ENCODE measurements at places on chromosomes 3 and 15. TPM values are rescaled to one million over a fixed set of nuclear protein-coding genes. Genes with fewer than 3 reads are reported as not detected.
A peak's percentile ranks its signal among the peaks of the same experiment; 100 is the strongest.

DNA sequence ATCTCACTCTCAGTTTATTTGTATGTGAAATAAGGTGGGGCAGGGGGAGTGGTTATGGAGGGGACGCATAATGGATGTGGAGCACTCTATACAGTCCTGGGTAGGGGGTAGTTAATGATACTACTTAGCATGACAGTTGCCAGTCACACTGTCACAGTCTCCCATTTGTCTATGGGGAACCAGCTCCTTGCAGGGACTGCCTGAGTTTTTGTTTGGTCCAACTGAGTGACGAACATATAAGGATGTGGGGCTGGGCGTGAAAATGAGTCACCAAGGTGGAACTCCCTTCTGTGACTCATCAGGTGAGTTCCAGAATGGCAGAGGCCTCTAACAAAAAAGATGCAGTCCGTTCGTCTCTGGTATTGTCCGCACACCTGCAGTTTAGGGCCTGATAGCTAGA is 235.3 kb upstream of the ST8SIA2 start:
- no peak overlapping the region for H3K27ac ChIP-seq

DNA sequence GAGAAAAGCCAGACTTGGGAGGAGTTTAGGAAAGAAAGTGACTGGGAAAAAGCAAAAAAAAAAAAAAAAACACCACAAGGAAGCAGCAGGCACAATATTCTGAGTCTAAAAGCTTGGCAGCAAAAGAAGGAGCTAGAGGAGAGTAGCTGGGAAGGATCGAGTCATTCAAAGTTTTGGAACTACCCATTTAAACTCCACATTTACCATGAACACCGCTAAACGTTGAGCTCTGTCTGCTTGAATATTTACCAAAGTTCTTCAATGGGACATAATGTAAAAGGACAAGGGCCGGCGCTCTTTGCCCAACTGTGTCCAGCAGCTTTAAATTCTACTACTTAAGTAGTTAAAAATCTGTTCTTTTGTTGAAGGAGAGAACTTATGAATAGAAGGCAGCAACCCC is 481.9 kb downstream of the FOXP1 start:
- no peak overlapping the region for H3K4me3 ChIP-seq
- peak overlapping the region; percentile 10 for H3K27ac ChIP-seq
- peaks cover 67% of the 10 kb centered on the region for H3K4me1 ChIP-seq
- H3K36me3 ChIP-seq: no peaks in the 10 kb centered on the region
- DNase-seq: no peak

DNA sequence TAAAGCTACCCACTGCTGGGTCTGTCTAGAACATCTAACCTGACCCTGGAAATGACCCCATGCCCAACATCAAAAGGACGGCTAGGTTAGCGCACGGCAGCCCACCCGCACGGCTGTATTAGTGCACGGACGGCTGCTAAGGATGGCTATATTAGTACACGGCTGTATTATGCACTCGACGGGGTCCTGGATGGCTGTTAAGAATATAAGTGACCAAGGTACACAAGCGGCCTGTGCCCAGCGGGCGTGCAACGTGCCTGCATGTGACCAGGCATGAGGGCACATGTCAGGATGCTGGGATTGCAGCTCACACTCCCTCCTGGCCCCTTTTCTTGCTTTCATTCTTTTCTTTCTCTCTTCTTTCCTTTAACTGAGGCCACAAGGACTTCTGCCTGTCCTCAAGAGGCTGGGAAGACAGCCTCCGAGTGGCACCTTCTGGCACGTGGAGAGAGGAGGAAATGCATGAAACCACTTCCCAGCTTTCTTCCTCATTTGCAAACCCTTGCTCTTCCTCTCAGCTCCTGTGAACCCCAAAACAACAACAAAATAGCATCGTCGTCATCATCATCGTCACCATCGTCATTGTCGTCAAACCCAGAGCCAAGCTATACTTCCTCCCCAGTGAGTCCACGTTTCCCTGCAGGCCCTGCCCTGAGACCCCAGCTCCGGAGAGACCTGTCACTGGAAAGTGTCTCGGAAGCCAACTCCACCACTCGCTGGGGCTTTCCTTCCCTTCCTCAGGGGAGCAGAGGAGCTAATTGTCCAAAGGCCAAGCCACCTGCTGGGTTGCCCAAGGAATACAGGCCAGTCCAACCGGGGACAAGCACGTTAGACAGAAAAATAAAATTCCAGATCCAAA is 101.8 kb downstream of the CHSY1 start:
- no peak overlapping the region for H3K4me3 ChIP-seq
- peaks cover 21% of the 10 kb centered on the region for H3K4me1 ChIP-seq

DNA sequence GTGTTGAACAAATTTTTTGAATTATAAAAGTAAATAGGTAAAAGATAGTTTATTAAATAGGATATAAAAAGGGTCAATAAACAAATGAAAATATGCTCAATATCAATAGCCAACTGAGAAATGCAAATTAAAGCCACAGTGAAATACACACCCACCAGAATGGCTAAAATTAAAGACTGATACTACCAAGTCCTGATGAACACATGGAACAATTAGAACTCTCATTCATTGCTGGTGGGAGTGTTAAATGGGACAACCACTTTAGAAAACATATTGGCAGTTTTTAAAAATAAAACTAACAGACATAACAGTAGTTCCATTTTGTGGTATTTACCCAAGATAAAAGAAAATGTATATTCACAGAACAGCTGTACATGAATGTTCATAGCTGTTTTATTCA is 41.2 kb downstream of the CCDC32 start:
- no peaks in the 10 kb centered on the region for H3K4me1 ChIP-seq
- no peak overlapping the region for H3K27ac ChIP-seq
- no peak for DNase-seq
- H3K36me3 ChIP-seq: no peaks in the 10 kb centered on the region
- no peaks in the 10 kb centered on the region for H3K27me3 ChIP-seq
- H3K4me3 ChIP-seq: no peak overlapping the region

GRCh38 chr15:42632105-42632675 is 56.8 kb downstream of the STARD9 start:
- no peak overlapping the region for H3K27ac ChIP-seq
- H3K36me3 ChIP-seq: peaks cover 25% of the 10 kb centered on the region
- H3K4me1 ChIP-seq: no peaks in the 10 kb centered on the region
- no peak overlapping the region for H3K4me3 ChIP-seq
- H3K27me3 ChIP-seq: no peaks in the 10 kb centered on the region

GRCh38 chr3:100033903-100034471 is 80.3 kb downstream of the FILIP1L start:
- H3K27ac ChIP-seq: no peak overlapping the region
- H3K27me3 ChIP-seq: no peaks in the 10 kb centered on the region

DNA sequence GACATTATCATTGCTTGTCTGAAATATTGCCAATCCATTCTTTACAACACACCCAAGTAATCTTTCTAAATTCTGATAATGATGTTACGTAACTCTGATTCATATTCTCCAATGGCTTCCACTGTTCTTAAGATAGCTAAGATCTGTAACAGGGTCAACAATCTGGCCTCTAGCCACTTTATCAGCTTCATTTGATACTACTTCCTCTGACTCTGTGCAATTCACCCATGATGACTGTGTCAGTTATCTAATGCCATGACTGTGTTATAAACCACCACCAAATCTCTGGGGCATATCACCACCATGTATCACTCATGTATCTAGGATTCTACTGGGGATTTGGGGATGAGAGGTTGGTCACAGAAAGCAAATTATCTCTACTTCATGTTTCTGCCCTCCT is 44.0 kb downstream of the CD200 start:
- no peaks in the 10 kb centered on the region for H3K27me3 ChIP-seq
- no peaks in the 10 kb centered on the region for H3K36me3 ChIP-seq
- peaks cover 36% of the 10 kb centered on the region for H3K4me1 ChIP-seq
- H3K27ac ChIP-seq: peak overlapping the region; percentile 60

DNA sequence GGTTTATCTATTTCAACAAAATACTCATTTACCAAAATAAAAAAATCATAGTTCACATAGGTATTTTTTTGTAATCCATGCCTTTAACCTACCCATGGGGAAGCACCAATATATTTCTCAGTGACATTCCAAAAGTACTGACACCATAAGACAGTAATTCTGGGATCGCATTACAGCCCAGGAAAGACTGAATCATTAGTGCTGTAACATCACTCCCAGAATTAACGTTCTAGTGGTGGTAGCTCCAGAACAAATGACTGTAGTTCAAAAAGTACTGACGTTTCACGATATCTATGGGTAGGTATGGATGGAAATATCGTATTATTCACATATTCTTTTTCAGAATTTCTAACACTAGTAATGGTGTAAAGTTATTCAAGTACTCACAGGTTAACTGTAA is 54.3 kb upstream of the NEK10 start:
- no peaks in the 10 kb centered on the region for H3K27me3 ChIP-seq
- H3K4me3 ChIP-seq: no peak overlapping the region
- no peak overlapping the region for H3K27ac ChIP-seq
- DNase-seq: no peak
- peaks cover 6% of the 10 kb centered on the region for H3K4me1 ChIP-seq

DNA sequence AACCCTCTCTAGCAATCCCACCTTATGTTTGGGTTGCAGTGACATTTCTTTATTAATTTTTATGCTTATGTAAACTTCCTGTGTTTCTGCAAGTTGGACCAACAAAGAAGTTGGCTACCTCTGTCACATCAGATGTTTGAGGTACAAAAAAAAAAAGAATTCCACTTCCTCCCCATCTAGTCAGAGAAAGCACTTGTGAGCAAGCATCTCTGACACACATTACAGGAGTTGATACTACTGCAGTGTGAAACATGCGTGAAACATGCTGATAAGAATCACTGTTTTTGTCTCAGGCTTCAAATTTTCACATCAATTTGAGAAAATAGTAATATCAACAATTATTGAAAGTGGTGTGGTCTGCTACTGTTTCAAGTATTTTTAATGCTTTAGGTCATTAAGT is 1.3 kb downstream of the SCAANT1 start:
- H3K27me3 ChIP-seq: no peaks in the 10 kb centered on the region
- peaks cover 58% of the 10 kb centered on the region for H3K4me1 ChIP-seq
- peaks cover 11% of the 10 kb centered on the region for H3K36me3 ChIP-seq
- peak overlapping the region; percentile 99 for H3K27ac ChIP-seq
- no peak for DNase-seq

DNA sequence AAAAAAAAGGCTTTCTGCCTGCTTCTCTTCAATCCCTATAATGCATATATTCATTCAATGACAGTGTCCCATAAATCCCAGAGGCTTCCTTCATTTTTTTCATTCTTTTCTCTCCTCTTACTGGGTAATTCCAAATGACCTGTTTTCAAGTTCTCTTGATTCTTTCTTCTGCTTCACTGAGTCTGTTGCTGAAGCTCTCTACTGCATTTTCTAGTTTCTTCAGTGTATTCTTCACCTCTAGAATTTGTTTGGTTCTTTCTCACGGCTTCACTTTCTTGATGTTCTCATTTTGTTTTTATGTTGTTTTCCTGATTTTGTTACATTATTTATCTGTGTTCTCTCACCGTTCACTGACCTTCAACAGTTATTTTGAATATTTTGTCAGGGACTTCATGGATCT is 141.6 kb downstream of the SCAPER start:
- peaks cover 73% of the 10 kb centered on the region for H3K36me3 ChIP-seq
- H3K27me3 ChIP-seq: no peaks in the 10 kb centered on the region
- H3K4me3 ChIP-seq: no peak overlapping the region
- no peaks in the 10 kb centered on the region for H3K4me1 ChIP-seq
- no peak overlapping the region for H3K27ac ChIP-seq
- DNase-seq: no peak

The CCDC39 gene
- total RNA-seq: not detected

The P2RY14 gene
- total RNA-seq: 2.9 TPM

The MED12L gene
- total RNA-seq: 0.82 TPM

All from left ventricle myocardium inferior (tissue), 1 donor.